NCI-H2227 treated with DMSO at 0.1 percent for 48 hours (cell line): ENCODE measurements at places on chromosomes 7 and 10.

- no peak for DNase-seq
These were observed 24.9 kb upstream of the GIMAP7 start for GRCh38 chr7:150489782-150490181.

GRCh38 chr7:112501801-112502503 is 21.2 kb downstream of the LSMEM1 start:
- DNase-seq, result peak; percentile 44

- DNase-seq, result no peak
These were observed 84.8 kb downstream of the PTPRE start for GRCh38 chr10:127991543-127992255.

- no peak for DNase-seq
These were observed 756.3 kb downstream of the REEP3 start for GRCh38 chr10:64277536-64277935.

- no peak for DNase-seq
These were observed 27.0 kb downstream of the MCMBP start for GRCh38 chr10:119845656-119846055.

GRCh38 chr7:88835147-88835728 is 39.7 kb upstream of the TEX47 start:
- no peak for DNase-seq

DNA sequence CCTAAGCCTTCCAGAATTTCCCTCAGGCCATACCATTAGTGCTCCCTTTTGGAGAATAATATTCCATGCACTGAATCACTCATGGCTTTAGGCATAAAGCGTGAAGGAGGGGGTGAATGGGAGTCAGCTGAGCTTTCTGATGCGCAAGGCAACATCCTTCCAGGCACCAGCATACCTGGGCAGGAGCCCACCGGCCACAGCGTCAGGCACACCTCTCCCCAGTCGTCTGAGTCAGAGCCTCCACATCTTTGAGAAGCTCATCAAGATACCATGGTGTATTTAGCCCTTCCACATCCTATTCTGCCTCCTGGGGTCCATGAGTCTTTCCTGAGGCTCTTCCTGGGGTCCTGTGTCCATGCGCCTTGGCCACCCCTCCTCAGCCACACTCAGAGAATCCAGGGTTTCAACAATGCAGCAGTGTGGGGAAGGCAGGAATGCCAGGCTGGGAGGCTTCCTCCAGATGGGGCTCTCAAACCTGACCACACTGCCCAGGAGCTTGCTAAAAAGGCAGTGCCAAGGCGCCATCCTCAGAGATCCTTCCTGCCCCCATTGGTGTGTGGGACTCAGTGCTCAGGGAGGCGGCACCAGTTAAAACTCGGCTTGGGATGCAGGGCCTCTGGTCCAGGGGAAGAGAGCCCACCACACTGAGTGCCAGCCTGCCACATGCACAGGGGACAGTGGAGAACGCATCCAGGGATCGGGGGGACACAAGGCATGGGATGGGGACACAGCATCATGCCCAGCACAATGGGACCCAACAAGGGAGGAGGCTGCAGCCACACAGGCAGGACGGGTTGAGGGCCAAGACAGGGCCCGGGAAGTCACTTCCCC is 31.6 kb downstream of the RASGEF1A start:
- DNase-seq, result no peak

DNA sequence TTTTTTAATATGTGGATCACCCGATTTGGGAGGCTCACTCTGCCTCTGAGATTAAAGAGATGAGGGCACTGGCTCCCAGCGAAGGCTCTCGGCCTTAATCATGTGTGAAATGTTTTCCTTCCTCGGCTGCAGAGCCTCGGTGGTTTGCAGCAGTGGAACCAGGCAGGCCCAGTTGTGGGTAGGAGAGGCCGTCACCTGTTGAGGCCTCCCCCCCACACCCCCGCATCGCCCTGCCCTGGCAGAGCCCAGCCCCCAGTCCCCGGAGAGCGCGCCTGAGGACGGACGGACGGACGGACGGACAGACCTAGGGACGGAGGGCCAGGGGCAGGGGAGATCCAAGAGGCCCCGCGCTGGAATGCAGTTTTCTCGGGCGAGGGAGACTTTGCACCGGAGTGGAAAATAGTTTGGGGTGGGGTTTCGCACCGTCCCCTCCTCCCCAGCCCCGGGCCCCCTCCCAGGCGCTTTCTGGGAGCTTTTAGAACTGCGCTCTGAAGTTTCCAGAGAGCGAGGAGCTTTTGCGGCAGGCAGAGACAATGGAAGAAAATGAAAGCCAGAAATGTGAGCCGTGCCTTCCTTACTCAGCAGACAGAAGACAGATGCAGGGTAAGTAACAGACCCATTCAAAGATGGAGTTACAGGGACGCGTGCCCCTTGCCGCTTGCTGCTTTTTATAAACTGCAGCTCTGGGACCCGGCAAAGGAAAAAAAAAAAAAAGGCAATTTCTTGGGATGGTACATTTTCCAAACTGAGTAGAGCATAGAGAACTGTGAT is at the start of gene KIAA1217:
KIAA1217 (plus strand) TSS at position 478 of the 771 bp plus-strand sequence; CDS start at position 534, 56 bp downstream.
- DNase-seq, result no peak

GRCh38 chr7:16609842-16610450 is 35.6 kb downstream of the ANKMY2 start:
- no peak for DNase-seq

DNA sequence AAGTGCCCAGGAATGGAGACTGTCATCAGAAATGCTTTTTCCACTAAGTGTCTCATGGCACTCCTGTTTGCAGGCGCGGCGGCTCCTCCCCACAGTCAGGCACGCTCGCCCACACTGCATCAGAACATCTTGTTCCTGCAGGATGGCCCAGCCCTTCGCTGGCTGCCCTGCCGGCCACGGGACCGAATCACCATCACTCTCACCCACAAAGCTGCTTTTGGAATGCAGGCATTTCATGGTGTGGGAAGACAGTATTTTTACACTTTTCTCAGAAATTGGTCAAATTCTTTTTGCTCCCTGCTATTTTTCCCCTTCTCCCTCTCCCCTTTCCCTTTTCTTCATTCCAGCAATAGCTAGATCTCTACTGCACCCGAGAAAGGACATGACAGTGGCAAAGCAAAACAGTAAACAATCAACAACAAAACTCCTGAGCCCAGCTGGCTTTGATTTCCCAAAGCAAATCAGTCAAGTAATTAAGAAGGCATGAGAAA is 176.1 kb upstream of the TNS3 start:
- DNase-seq, result no peak

DNA sequence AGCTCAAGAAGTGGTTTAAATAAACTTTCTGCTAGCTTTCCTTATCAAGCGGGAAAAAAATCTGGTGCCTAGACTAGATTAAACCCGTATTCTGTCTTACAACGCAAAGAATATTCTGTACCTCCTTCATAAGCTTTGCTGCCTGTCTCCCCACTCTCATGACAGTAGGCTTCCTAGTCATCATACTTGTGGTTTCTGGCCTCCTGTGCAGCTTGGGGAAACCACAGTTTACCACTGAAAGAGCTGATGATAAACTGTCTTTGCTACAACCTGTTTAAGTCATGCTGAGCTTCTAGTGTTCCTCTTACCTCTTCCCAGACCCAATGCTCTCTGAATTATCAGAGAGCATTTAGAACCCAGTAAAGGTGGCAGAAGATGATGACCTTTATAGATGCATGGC is 55.0 kb downstream of the PODXL start:
- DNase-seq, result no peak

GRCh38 chr7:14639801-14640200 is 262.8 kb downstream of the DGKB start:
- no peak for DNase-seq
